BJ (cell line): ENCODE measurements at places on chromosomes 5 and 9.

DNA sequence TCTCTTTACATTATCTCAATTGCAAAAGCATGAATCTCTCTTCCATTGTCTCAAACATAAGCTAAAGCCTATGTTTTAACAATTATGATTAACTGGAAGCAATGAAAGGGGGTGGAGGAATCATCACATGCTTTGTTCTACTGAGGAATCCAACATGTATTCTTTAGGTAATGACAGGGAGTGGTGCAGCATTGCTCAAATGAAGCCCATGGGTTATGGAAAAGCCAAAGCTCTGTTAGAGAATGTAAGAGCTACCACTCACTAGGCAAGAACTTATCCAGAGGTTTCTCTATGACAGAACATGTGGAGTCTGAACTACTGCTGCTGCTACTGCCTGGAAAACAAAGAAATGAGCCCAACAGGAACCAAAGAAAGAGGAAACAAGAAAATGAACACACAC lies 28.7 kb downstream of the KIF3A start:
- no peak for DNase-seq

DNA sequence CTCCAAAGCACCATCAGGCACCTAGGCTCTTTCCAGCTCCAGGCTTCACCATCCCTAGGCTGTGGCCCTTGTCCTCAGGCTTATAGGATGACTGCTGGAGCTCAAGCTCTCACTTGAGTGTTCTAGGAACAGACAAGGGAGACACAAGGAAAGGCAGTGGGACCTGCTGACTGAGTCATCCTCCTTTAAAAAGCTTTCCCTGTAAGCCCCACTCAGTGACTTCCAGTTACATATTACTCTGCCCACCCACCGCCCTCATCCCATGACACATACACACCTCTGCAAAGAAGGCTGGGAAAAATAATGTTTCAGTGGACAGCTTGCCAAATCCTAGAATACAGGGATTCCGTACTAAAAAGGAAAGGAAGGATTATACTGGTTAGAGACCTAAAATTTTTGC lies 154.2 kb upstream of the ZNF366 start:
- DNase-seq: no peak

GRCh38 chr5:74173241-74173640 lies 467.3 kb downstream of the ENC1 start:
- DNase-seq: no peak

- DNase-seq: no peak
These were observed 80.8 kb downstream of the OXCT1 start for GRCh38 chr5:41789434-41789833.

DNA sequence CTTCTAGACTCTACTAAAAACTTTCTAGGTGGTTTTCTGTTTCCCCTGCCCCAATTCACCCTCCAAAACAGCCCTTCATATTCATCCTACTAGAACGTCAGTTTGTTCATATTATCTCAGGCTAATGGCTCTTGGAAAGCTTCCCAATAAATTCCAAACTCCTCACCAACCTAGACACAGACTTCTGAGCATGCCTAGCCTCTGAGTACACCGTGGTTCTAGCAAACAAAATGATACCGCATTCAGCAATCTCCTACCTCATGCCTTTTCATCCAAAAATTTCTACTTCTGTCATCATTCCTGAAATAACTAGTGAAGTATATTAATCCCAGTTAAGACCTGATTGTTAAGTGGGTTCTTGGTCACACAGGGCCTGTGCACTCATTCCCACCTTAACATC lies 46.5 kb upstream of the NR5A1 start:
- peak; percentile 53 for DNase-seq
